ENCODE measurements at places on chromosomes 7 and 10.

DNA sequence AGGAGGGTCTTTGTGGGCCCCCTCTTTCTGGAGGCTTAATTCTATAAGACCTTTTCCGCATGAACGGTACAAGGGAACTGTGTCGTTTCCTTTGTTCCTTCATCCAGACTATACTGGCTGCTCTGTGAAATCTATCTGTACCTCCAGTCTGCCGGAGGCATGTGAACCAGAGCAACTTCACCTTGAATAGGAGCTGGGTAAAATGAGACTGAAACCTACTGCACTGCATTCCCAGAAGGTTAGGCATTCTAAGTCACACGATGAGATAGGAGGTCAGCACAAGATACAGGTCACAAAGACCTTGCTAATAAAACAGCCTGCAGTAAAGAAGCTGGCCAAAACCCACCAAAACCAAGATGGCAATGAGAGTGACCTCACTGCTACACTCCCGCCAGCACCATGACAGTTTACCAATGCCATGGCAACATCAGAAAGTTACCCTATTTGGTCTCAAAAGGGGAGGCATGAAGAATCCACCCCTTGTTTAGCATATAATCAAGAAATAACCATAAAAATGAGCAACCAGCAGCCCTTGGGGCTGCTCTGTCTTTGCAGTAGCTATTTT lies 36.8 kb upstream of the INPP5F start:
- DNase-seq = no peak

GRCh38 chr10:123706236-123706635 lies 40.1 kb downstream of the GPR26 start:
- no peak for DNase-seq

DNA sequence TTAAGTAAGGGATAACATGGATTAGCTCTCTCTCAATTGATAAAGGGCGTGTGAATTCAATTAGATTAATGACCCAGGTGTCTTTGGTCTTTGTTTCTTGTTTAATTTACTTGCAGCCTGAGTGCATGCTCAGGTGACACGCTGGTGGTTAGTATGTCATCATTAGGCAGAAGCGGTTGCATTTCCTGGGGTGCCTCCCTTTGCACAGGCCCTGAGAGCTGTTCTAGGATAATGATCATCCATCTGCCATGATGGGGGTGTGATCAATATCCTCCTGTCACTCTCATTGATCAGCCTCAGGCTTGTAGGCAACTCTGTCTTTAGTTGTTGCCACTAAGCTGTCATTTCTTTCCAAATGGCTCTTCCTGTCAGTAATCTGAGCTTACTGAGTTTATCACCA lies 99.6 kb upstream of the NPS start:
- DNase-seq = no peak

GRCh38 chr10:3172081-3172445 lies 519 bp downstream of the PITRM1 start:
- peak; percentile 54 for DNase-seq

- no peak for DNase-seq
Observed at GRCh38 chr10:13026873-13027272, 25.4 kb upstream of the CCDC3 start.

- DNase-seq = no peak
Observed at GRCh38 chr10:98916526-98917125, 319.0 kb downstream of the HPSE2 start.

GRCh38 chr7:159000070-159000469 lies 143.7 kb downstream of the DYNC2I1 start:
- no peak for DNase-seq

GRCh38 chr7:22447762-22448161 lies 52.2 kb downstream of the STEAP1B start:
- no peak for DNase-seq

- DNase-seq = no peak
Observed at GRCh38 chr10:86413046-86413728, 46.6 kb upstream of the GRID1 start.

- DNase-seq = no peak
Observed at GRCh38 chr10:48573045-48573444, 31.8 kb downstream of the ARHGAP22 start.

GRCh38 chr7:15801551-15801950 lies 115.1 kb upstream of the MEOX2 start:
- no peak for DNase-seq

DNA sequence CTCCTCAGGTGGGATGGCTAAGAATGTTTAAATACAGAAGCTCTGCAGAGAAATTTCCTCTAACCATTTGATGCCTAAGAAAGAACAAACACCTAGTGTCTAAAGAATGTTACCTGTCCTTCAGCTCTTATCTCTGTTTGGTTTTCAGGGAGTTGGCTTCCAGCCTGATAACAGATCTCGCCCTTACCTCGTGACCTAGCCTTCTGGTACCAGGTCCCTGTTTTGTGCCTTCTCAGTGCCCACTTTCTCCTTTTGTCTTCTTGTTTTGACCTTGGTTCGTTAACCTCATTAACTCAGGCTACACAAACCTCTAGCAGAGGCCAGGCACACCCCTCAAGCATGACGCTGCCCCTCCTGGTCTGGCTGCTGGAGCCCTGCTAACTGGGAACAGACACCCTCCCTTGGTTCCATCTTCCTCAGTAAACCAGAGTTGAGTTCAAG lies 16.1 kb upstream of the RAB11FIP2 start:
- DNase-seq = no peak

DNA sequence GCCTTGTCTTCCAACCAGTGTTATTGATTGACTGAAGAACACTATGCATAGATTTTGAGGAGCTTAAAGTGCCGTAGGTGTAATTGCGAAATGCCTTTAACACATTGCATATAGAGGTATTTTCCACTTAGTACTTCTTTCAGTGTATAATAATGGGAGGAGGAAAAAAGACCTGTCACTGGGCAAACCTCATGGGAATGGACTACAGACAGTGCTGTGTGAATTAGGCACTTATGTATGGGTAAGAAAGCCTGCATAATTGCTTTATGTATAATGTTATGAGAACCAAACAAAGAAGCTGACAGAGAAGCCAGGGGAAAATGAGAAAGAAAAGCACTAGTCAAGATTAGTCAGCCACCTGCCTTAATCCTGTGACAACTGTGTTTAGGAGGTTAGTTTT lies 12.4 kb upstream of the SCRN1 start:
- no peak for DNase-seq

DNA sequence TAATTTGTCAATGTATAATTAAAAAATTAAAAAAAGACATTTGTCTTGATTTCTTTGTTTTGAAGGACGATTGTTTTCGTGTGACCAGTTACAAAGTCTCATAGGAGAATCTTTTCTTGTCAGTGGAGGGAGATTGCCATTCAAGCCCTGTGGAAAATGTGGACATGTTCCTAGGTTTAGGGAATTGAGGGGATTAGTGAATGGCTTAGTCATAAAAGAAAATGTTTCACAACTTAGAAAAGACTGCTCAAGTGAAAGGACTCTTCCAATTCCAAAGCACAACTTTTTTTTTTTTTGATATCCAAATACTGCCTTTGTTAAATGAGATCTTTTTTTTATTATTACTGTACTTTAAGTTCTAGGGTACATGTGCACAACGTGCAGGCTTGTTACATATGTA lies 140.7 kb upstream of the HABP2 start:
- no peak for DNase-seq

DNA sequence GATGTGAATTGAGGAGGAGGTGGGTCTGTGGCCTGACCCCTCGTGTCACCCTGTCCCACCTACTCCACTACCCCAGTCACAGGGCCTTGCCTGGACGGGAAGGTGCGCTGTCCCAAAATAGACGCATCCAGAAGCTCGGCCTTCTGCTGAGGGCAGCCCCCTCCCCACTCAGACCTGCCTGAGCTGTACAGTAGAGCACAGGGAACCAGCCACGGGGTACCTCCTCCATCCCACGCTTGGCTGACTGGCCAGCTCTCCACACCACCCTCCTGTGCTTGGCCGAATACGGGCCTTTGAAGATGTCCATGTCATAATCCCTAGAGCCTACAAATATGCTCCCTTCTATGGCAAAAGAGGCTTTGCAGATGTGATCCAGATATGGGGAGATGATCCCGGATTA lies 88.3 kb downstream of the CHST15 start:
- DNase-seq = no peak

- no peak for DNase-seq
Observed at GRCh38 chr10:89503652-89504370, 31.6 kb downstream of the SLC16A12 start.

DNA sequence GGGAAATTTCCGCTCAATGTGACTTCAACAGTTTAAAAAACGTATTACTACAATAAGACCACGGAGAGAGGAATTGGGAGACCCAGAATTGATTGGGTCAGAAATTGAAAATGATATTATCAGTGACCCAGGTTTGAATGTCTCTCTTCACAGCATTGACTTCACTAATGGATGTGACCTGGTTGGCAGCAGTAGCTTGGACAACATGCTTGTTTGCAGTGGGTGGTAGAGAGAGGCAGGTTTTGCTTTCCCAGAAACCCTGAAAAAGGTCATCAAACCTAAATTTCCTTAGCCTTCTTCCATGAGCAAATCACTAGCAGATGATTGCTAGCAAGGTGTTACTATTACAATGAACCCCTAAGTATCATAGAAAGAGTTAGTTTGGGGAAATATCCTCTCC lies 89.7 kb upstream of the ANTXRL start:
- DNase-seq = no peak

DNA sequence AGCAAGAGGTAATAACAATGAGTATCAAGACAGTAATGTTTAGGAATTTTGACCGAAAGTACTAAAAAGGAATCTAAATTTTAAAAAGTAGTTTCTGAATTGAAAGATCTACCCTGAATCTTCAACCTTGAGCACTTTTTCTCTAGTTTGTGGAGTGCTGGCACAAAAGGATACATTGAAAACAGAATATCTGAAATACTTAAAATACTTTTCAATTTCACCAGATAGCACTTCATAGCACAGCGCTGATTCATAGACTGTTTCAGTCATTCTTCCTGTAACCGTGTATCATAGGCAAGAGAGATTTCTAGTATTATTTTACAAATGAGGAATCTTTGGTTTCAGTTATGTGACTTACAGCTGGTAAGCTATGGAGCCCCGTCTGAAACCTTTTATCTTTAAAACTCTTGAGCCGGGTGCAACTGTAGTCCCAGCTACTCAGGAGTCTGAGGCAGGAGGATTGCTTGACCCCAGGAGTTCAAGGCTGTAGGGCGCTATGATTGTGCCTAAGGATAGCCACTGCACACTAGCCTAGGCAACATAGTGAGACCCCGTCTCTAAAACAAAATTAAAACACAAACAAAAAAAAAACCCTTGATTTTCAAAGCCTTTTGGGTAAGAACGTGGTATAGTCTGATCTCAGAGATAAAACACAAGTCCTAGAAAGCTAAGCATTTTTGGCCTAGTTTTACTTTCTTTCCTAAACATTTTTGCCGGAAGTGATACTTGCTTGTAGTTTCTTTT lies 35.1 kb downstream of the FHIP2A start:
- no peak for DNase-seq

DNA sequence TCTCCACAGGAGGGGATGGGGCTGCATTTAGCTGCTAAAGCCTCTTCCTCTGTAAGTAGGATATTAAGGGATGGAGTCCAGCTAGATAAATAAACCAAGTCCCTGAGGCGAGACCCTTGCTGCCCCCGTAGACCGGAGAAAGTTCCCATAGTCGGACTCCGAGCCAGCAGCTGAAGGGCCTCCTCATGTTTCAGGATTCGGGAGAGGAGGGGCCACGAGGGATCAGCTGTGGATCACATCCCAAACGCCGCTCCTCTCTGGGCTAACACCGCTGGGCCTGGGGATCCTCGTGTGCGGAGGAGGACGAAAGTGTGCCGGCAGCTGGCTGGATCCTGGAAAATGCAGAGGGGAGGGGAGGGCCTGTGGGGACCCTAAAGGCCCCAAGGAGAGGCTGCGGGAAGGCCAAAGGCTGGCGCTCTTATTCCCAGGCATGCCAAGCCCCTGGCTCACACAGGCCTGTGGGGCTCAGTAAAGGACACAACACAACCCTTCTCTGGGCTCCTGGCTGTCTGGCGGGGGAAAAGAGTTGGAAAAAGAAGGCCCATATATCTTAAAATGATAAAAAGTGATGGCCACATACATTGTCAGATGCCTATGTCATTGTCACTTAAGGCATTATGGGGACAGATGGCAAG lies 82.5 kb upstream of the TMEM72 start:
- no peak for DNase-seq
